ENCODE measurements at places on chromosomes 11 and 22. TPM values are rescaled to one million over a fixed set of nuclear protein-coding genes. Genes with fewer than 3 reads are reported as not detected.

GRIA4 gene
- total RNA-seq, result not detected

GRCh38 chr11:71235719-71236118 lies 16.7 kb downstream of the SHANK2 start:
- no peak for DNase-seq

DNA sequence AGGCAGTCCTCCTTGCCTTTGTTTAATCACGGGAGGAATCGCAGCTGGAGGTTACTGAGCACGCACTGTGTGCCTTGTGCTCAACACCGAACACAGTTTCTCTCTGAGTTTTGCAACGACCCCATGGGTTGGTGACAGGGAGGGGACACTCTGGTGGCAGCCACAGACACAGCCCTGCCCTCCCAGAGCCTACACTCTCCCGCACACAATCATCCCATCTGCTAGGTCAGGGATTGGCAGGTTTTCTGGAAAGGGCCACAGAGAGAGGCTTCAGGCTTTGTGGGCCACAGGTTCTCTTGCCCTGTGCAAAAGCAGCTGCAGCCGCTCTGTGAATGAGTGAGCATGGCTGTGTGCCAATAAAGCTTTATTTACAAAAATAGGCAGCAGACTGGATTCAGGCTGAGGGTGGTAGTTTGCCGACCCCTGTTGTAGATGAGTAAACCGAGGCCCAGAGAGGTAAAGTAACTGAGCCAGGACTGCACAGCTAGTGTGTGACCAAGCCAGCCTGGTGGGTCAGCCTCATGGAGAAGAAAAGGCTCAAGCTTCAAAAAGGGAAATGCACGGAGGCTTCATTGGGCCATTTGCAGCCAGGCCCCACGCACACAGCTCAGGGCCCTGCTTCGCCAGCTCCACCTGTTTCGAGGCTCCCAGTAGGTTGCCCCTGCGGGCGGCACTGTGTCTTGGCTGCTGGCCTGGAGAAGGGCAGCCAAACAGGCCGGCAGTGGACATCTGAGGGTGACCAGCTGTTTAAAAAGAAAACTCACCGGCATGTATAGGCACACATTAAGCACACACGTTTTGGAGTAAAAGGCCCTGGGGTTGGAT lies 16.3 kb downstream of the LTO1 start:
- DNase-seq, result no peak

LRRC32 gene
- 80.8 TPM for total RNA-seq

DNA sequence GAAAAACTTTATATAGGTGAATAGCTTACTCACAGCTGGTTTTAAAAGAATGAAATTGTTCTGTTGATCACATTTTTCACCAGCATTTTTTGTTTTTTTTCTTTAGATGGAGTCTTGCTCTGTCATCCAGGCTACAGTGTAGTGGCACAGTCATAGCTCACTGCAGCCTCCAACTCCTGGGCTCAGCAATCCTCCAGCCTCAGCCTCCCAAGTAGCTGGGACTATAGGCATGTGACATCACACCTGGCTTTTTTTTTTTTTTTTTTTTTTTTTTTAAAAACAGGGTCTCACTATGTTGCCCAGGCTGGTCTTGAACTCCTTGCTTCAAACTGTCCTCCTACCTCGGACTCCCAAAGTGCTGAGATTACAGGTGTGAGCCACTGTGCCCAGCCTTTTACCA lies 3.6 kb downstream of the PACS1 start:
- DNase-seq, result no peak

GRCh38 chr11:61442616-61443015 lies 12.7 kb downstream of the SDHAF2 start:
- no peak for DNase-seq

GRCh38 chr22:50532824-50533796 lies 3.3 kb upstream of the TYMP start:
- no peak for DNase-seq

SHISAL1 gene
- total RNA-seq, result not detected

MOGAT2 gene
- not detected for total RNA-seq

LRRC56 gene
- total RNA-seq, result 0.68 TPM

- DNase-seq, result no peak
Observed at GRCh38 chr11:96969251-96969650, 579.4 kb downstream of the JRKL start.

DNA sequence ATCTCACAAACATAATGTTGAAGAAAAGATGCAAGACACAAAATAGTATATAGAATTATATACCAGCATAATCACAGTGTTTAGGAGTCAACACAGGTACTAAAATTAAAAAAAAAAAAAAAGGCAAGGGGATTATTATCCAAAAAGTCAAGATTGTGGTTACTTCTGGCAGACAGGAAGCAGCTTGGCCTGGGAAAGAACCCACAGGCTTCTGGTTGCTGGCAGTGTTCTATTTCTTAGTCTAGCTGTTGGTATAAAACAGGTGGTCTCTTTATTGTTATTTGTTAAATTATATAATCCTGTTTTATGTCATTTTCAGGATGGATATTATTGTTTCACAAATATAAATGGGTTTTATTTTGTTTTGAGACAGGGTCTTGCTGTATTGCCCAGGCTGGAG lies 54.0 kb downstream of the C11orf58 start:
- DNase-seq, result peak; percentile 59

DNA sequence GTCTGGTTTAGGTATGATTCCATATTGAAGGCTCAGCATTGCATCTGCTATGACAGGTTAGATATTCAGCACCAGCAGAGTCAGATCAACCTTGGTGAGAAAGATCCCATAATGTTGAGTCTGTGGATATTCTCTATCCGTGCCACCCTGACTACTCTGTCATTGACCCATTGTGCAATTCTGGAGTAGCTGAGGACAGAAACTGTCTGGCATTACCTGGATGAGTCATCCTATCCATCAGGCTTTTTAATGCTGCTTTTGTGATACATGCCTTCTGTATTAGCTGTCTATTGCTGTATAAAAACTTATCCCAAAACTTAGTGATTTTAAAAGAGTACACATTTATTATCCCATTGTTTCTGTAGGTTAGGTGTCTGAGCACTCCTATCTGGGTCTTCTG lies 189.1 kb upstream of the FAT3 start:
- no peak for DNase-seq

DNA sequence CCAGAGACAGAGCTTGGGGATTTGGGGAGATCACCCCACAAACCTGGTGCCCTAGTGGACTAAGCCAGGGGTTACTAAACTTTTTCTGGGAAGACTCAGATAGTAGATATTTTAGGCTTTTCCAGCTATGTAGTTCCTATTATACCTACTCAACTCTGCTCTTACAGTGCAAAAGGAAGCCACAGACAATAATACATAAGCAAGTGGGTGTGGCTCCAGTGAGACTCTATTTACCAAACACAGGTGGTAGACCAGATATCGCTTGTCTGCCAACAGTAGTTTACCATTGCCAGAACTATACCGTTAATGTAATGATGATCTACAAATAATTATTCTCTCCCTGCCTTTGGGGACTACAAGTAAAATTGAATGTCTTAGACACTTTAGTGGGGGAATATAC lies 6.9 kb downstream of the LDHC start:
- DNase-seq, result no peak

GRCh38 chr11:93025558-93026255 lies 56.3 kb downstream of the MTNR1B start:
- no peak for DNase-seq

C11orf21 gene
- total RNA-seq, result not detected

DNA sequence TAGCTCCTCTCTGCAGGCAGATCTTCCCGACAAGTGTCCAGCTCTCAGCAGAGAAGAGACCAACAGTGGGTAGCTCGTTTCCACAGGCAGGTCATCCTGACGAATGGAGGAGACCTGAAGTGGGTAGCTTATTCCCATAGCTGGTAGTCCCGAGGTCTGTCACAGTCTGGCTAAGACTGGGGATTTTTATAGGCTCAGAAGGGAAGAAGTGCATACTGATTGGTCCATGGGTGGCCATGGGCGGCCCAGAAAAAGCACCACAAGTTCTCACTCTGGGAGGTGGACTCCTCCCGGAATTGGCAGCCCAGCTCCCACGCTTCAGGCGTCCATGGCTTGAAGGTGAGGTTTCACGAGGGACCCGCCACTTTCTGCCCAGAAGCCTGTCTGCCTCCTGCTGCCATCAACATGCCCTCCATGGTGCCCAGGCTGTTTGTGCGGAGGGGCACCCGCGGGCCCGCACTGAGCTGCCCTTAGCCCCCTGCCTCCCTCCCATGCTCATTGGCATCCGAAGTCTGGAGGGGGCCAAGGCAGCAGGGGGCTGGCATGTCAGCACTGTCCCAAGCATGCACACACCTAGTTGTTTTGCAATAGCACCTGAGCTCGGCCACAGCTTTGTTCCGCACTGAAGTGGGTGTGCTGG lies 9.9 kb upstream of the MAP6 start:
- DNase-seq, result no peak

GRCh38 chr11:108614086-108614485 lies 20.5 kb upstream of the EXPH5 start:
- DNase-seq, result no peak

DNA sequence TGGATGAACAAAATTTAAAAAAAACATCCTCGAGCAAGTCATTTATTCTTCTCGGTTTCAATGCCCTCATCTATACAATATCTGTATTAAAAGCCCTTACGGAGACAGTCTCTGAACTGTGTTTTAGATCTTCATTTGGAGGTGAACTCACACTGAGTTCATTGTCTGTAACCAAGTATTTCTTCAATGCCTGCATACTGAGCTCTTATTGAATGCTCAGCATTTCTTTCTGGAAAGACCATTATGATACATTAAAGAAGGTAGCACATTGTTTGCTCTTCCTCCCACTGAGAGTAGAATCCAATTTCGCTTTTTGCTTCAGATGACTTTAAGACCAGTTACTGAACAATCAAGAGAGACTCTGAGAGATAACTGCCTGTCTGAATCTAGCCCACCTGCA lies 1.7 kb upstream of the ANO3 start:
- DNase-seq, result no peak

GRCh38 chr11:100925935-100926334 lies 203.7 kb downstream of the PGR start:
- peak; percentile 37 for DNase-seq

EHF gene
- 0.17 TPM for total RNA-seq

GLYATL1B gene
- not detected for total RNA-seq

GATD1 gene
- 23.4 TPM for total RNA-seq

- no peak for DNase-seq
Observed at GRCh38 chr11:76313271-76313670, 67.7 kb downstream of the THAP12 start.

CASP12 gene
- total RNA-seq, result 5.9 TPM

POTEH gene
- total RNA-seq, result not detected

NXPE2 gene
- not detected for total RNA-seq

DNA sequence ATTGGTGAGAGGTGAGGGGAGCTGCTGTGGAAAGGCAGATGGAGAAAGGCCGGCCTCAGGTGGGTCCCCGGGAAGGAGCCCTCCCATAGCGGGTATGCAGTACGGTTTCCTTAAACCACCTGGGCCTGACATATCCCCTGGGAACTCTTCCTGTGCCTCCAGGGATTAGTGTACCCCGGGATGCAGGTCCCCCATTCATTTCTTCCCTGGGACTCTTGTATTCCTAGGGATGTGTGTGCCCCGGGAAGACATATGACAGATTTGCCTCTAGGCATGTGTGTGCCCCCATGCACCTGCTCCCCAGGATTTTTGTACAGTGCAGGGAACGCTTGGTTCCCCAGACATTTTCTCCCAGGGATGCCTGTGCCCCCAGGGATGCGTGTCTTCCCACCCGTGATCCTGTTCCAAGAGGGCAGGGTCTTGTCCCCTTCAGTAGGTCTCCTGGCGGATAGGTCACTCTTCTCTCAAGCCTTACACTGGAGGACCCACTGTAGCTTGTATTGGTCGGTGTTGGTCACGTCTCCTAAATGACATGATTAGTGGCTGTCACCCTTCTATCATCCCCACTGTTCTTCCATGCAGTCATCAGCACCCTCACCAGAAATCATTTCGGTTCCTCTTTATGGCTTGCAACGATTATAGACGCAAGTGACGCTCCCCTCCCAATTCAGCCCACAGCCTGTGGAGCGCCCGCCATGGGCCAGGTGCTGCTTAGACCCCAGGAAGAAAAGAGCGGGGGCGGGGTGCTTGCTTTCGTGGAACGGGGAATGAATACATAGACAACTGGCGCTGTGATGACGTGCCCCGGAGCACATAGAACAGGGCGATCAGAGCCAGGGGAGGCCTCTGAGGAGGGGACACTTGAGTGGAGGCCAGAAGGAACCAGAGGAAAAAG lies 1.3 kb downstream of the PARVB start:
- DNase-seq, result peak; percentile 61

SGSM1 gene
- 7.2 TPM for total RNA-seq

- DNase-seq, result no peak
Observed at GRCh38 chr22:31136711-31137110, 3.6 kb downstream of the PLA2G3 start.

MUC2 gene
- total RNA-seq, result not detected

- no peak for DNase-seq
Observed at GRCh38 chr22:49163258-49163959, 664.3 kb downstream of the BRD1 start.

DNA sequence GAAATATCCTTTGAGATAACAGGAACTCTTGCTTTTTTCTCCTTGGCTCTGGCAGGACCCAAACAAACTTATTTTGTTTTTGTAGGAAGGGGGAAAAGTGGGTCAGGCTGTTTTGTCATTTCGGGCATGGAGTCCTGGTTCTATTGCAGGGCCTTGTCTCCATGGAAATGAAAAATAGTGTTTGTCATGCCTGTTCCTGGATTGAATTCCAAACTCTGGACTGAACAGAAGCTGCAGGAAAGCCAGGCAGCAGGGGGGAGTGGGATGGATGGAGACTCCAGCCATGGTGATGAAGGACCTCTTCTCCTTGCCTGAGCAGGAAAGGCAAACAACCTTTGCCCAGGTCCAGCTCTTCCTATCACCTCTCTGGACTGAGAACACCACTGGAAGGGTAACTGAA lies 87.0 kb downstream of the SCN3B start:
- DNase-seq, result no peak

GRCh38 chr11:74460481-74461154 lies 6.7 kb downstream of the KCNE3 start:
- peak; percentile 28 for DNase-seq

CCDC87 gene
- 0.17 TPM for total RNA-seq
